MCF 10A (cell line): ENCODE measurements at places on chromosomes 13 and 19. TPM values are rescaled to one million over a fixed set of nuclear protein-coding genes. Genes with fewer than 3 reads are reported as not detected.

GRCh38 chr13:44540761-44541434 is 35.2 kb downstream of the TSC22D1 start:
- no peaks in the 10 kb centered on the region for H3K4me1 ChIP-seq
- DNase-seq, result no peak
- H3K36me3 ChIP-seq, result peaks cover 7% of the 10 kb centered on the region
- H3K27ac ChIP-seq, result no peak overlapping the region
- H3K4me3 ChIP-seq, result no peak overlapping the region

DNA sequence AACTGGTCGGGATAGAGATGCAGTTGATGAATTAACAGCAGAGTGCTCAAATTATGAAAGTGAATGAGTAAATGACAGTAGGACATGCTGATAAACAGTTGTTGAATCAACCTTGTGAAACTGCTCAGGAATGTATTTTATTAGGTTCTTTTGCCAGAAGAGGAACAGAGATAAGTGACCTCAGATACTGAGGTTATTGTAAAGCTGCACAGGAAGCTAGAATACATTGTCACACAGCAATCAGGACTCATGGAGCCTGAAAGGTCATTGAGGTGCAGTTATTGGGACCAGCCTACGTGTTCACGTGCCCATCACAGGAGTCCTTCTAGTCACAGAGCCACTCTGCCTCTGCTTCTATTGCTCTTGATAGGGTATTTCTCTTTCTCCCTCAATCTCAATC is 47.5 kb upstream of the MED4 start:
- DNase-seq, result no peak
- H3K4me3 ChIP-seq, result no peak overlapping the region
- no peaks in the 10 kb centered on the region for H3K36me3 ChIP-seq
- no peaks in the 10 kb centered on the region for H3K4me1 ChIP-seq
- no peak overlapping the region for H3K27ac ChIP-seq

- DNase-seq, result no peak
- H3K4me1 ChIP-seq, result no peaks in the 10 kb centered on the region
- no peaks in the 10 kb centered on the region for H3K36me3 ChIP-seq
- H3K27me3 ChIP-seq, result no peaks in the 10 kb centered on the region
- H3K4me3 ChIP-seq, result no peak overlapping the region
Measured at GRCh38 chr13:22839603-22840530, 340.9 kb upstream of the SGCG start.

DNA sequence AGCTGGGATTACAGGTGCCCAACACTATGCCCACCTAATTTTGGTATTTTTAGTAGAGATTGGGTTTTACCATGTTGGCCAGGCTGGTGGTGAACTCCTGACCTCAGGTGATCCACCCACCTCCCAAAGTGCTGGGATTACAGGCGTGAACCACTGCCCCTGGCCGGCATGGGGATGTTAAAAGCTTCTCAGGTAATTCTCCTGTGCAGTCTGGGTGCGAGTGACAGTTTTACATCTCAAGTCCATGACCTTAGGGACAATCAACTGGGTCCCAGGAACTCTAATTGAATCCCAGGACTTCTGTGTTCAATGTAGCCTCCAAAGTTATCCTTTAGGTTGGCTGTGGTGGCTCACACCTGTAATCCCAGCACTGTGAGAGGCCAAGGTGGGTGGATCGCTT is 100.1 kb upstream of the TSHZ3 start:
- H3K4me1 ChIP-seq, result no peaks in the 10 kb centered on the region
- no peak for DNase-seq
- H3K27ac ChIP-seq, result no peak overlapping the region
- no peaks in the 10 kb centered on the region for H3K27me3 ChIP-seq

DNA sequence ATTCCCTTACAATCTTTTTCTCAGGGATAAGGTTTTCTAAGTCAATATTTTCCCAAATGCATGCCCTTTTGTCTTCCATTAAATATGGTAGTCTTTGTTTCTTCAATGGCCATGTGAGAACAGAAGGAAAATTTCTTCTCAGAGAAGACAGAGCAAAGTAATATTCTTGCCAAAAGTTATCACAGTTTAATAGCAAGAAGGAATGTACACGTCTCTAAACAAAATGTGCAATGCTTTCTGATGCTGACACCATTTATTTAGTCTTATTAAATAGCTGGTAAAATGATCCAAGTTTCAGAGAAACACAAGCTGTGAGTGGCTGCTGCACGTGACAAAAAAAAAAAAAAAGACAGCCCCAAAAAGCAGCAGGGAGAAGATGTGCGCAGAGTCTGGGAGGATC is 542.5 kb downstream of the GPC6 start:
- H3K27me3 ChIP-seq, result no peaks in the 10 kb centered on the region
- no peak for DNase-seq
- no peak overlapping the region for H3K4me3 ChIP-seq
- H3K4me1 ChIP-seq, result no peaks in the 10 kb centered on the region
- H3K27ac ChIP-seq, result no peak overlapping the region

- no peak overlapping the region for H3K27ac ChIP-seq
- DNase-seq, result no peak
- no peaks in the 10 kb centered on the region for H3K4me1 ChIP-seq
- no peaks in the 10 kb centered on the region for H3K27me3 ChIP-seq
- H3K4me3 ChIP-seq, result no peak overlapping the region
Measured at GRCh38 chr19:4645718-4646117, 6.4 kb downstream of the TNFAIP8L1 start.

- no peak for DNase-seq
- no peaks in the 10 kb centered on the region for H3K4me1 ChIP-seq
- H3K36me3 ChIP-seq, result no peaks in the 10 kb centered on the region
- H3K27me3 ChIP-seq, result peaks cover 5% of the 10 kb centered on the region
- H3K4me3 ChIP-seq, result no peak overlapping the region
Measured at GRCh38 chr19:7722231-7722651, 9.7 kb downstream of the CLEC4G start.

GRCh38 chr13:111981006-111981405 is 85.9 kb upstream of the SOX1 start:
- DNase-seq, result no peak
- H3K27me3 ChIP-seq, result no peaks in the 10 kb centered on the region

- H3K4me3 ChIP-seq, result no peak overlapping the region
- no peaks in the 10 kb centered on the region for H3K4me1 ChIP-seq
- no peak for DNase-seq
- no peaks in the 10 kb centered on the region for H3K27me3 ChIP-seq
Measured at GRCh38 chr13:38090913-38091312, 221.3 kb upstream of the TRPC4 start.

GRCh38 chr13:64877176-64877575 is 2353.0 kb downstream of the PCDH9 start:
- H3K4me1 ChIP-seq, result no peaks in the 10 kb centered on the region
- DNase-seq, result no peak
- H3K4me3 ChIP-seq, result no peak overlapping the region
- no peaks in the 10 kb centered on the region for H3K27me3 ChIP-seq

- peaks cover 35% of the 10 kb centered on the region for H3K4me1 ChIP-seq
- H3K27ac ChIP-seq, result no peak overlapping the region
- no peaks in the 10 kb centered on the region for H3K27me3 ChIP-seq
- no peak overlapping the region for H3K4me3 ChIP-seq
- no peak for DNase-seq
Measured at GRCh38 chr13:32904266-32904665, 112.0 kb upstream of the KL start.

GRCh38 chr19:5434351-5434917 is 20.8 kb upstream of the ZNRF4 start:
- H3K27ac ChIP-seq, result no peak overlapping the region
- no peak overlapping the region for H3K4me3 ChIP-seq
- H3K36me3 ChIP-seq, result no peaks in the 10 kb centered on the region
- peaks cover 8% of the 10 kb centered on the region for H3K4me1 ChIP-seq

DNA sequence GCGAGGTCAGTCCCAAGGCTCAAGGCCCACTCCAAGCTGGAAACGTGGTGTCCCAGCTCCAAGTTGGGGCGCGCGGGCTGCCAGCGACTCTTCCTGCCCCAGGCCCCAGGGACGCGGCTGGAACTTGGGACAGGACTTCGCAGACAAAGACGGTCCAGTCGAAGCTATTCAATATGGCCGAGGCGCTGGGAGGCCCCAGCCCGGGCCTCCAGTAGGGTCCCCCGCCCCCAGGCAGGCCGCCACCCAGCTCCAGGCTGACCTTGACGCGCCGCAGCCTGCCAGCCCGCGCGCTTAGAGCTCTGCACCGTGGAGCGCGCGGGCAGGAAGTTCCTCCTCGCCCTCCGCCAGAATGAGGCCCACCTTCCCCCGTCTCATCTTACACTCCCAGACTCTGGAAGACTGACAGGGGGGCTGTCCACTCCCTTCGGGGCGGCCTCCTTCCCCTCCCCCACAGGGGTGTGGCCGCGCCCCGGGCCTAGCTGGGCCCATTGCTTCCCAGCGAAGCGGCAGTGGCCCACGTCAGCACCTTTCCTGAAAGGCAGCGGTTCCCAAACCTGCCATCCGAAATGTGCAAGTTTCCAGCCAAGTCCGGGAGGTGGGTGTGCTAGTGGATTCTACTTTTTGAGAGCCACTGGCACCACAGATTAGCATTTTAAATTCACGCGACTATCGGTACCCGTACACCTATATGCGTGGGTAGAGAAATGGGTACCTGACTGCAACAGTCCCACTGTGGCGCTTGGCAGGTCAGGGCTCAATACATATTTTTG is at the start of gene CCDC8:
Gene CCDC8, minus strand, starts transcription at position 303 of the 770 bp plus-strand sequence. CDS start 754 bp downstream, outside the sequence.
- no peaks in the 10 kb centered on the region for H3K36me3 ChIP-seq
- no peaks in the 10 kb centered on the region for H3K27me3 ChIP-seq
- H3K4me3 ChIP-seq, result no peak within 1 kb of the TSS
- H3K4me1 ChIP-seq, result peaks cover 5% of the 10 kb centered on the region
- H3K27ac ChIP-seq, result no peak within 1 kb of the TSS
- DNase-seq, result no peak

DNA sequence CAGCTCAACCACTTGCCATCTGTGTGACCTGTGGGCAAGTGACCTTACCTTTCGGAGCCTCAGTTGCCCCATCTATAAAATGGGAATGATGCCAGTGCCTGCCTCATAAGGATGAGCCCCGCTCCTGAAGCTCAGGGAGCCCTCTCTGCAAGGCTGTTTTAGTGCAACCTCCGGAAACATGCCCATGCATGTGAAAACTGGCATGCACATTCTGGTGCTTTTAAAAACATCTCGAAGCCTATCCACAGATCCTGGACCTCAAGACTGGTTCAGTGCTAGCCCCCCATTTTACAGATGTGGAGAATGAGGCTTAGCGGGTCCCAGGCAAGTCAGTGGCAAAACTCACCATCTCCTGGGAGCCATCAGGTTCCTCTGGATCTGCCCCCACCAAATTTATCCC is 5.6 kb downstream of the CADM4 start:
- no peaks in the 10 kb centered on the region for H3K36me3 ChIP-seq
- H3K4me3 ChIP-seq, result no peak overlapping the region
- H3K27ac ChIP-seq, result no peak overlapping the region
- peaks cover 11% of the 10 kb centered on the region for H3K4me1 ChIP-seq
- peaks cover 17% of the 10 kb centered on the region for H3K27me3 ChIP-seq

DNA sequence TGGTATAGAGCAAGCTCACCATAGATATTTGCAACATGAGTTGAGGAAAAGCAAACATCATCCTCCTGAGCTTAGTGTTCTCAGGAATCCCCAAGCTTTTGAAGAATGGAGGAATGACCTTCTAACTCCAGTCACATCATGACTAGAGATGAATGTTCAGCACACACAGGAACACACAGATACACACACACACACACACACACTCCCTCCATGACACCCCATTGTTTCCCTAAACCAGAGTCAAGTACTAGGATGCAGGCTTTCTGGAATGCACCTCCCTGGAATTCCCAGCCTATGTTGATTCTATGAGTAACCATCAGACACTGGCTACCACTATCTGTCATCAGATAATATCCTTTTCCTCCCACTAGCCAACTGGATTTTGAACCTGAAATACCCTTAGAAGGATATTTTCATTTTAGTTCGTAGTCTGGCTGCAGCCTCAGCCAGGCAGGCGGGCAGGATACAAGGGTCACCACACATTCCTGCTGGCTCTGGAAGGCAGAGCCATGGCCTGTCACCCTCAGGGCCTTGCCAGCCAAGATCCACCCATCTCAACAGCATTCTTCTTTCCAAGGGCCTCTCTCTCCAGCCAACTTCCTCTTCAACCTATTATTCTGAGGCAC is 162.4 kb downstream of the FOXO1 start:
- DNase-seq, result peak; percentile 54
- H3K27ac ChIP-seq, result peak overlapping the region; percentile 18
- H3K4me3 ChIP-seq, result no peak overlapping the region
- H3K36me3 ChIP-seq, result no peaks in the 10 kb centered on the region
- H3K27me3 ChIP-seq, result no peaks in the 10 kb centered on the region
- H3K4me1 ChIP-seq, result peaks cover 6% of the 10 kb centered on the region

GRCh38 chr13:36475468-36475867 is 43.2 kb downstream of the CCNA1 start:
- H3K4me3 ChIP-seq, result no peak overlapping the region
- peaks cover 15% of the 10 kb centered on the region for H3K27me3 ChIP-seq
- no peaks in the 10 kb centered on the region for H3K4me1 ChIP-seq
- H3K36me3 ChIP-seq, result no peaks in the 10 kb centered on the region
- DNase-seq, result peak; percentile 62
- H3K27ac ChIP-seq, result no peak overlapping the region

DNA sequence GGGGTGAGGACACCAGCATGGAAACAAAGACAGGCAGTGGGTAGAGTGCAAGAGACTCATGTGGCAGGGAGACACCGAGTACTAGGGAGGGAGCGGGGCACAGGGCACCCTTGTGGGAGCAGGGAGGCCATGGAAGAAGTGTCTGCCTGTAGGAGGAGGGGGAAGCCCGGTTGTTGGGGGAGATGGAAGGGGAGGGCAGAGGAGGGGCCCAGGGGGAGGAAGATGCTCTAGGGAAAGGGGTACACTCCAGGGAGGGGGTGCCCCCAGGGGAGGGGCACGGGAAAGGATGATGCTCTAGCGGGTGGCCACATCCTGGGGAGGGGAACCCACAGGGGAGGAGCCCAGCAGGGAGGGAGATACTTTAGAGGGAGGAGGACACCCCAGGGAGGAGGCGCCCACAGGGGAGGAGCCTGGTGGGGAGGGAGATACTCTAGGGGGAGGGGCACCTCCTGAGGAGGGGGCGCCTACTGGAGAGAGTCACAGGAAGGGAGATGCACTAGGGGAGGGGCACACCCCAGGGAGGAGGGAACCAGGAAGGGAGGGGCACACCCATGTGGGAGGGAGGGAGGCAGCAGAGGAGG is 24.9 kb downstream of the CPAMD8 start:
- no peaks in the 10 kb centered on the region for H3K36me3 ChIP-seq
- no peak overlapping the region for H3K4me3 ChIP-seq
- H3K27ac ChIP-seq, result no peak overlapping the region
- no peak for DNase-seq
- H3K27me3 ChIP-seq, result peaks cover 14% of the 10 kb centered on the region

GRCh38 chr19:14354445-14354844 is 26.8 kb upstream of the ADGRE5 start:
- H3K36me3 ChIP-seq, result peaks cover 6% of the 10 kb centered on the region
- H3K4me1 ChIP-seq, result peaks cover 11% of the 10 kb centered on the region
- no peak overlapping the region for H3K4me3 ChIP-seq
- no peak for DNase-seq

Gene FLT3
- total RNA-seq, result not detected in 2 replicates

Gene RINL
- 3.7 and 4.7 TPM in 2 replicates for total RNA-seq

Gene FGF21
- total RNA-seq, result 0.49 and 0.93 TPM in 2 replicates

Gene CEACAM16
- total RNA-seq, result not detected in 2 replicates

Gene ZNF837
- total RNA-seq, result 1.5 and 1.7 TPM in 2 replicates

Gene GRIN3B
- total RNA-seq, result not detected in 2 replicates

Gene DNAJC15
- total RNA-seq, result 32.4 and 34.0 TPM in 2 replicates

Gene C13orf42
- not detected in 2 replicates for total RNA-seq
